ENCODE measurements at places on chromosomes 2 and 18. TPM values are rescaled to one million over a fixed set of nuclear protein-coding genes. Genes with fewer than 3 reads are reported as not detected.

DNA sequence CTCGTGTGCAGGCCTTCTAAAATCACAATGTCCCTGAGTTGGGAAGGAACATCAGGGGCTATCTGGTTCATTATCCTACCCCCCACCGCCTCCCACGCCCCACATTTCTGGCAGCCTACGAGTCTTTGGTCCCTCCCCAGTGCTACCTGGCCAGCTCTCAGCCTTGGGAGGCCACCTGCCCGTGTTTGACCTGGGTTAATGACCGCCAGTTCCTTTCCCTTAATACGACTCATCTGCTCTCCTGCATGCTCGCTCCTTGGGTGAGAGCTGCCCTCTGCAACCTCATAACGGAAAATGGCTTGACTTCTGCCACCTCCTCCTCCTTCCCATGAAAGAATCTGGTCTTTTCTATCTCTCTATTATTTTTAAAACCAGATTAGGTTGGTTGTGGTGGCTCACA is 112.5 kb downstream of the NEDD4L start:
- H3K27me3 ChIP-seq: no peaks in the 10 kb centered on the region
- DNase-seq: no peak
- no peak overlapping the region for H3K27ac ChIP-seq
- no peak overlapping the region for H3K4me3 ChIP-seq

- peaks cover 3% of the 10 kb centered on the region for H3K27me3 ChIP-seq
- DNase-seq: no peak
- H3K4me3 ChIP-seq: no peak overlapping the region
- H3K27ac ChIP-seq: no peak overlapping the region
- no peaks in the 10 kb centered on the region for H3K4me1 ChIP-seq
These were observed 44.1 kb upstream of the SIX3 start for GRCh38 chr2:44897406-44897805.

The TRIM43 gene
- not detected for polyA plus RNA-seq

GRCh38 chr2:6780765-6781274 is 84.9 kb downstream of the CMPK2 start:
- H3K4me1 ChIP-seq: peaks cover 10% of the 10 kb centered on the region
- peak overlapping the region; percentile 77 for H3K27ac ChIP-seq

DNA sequence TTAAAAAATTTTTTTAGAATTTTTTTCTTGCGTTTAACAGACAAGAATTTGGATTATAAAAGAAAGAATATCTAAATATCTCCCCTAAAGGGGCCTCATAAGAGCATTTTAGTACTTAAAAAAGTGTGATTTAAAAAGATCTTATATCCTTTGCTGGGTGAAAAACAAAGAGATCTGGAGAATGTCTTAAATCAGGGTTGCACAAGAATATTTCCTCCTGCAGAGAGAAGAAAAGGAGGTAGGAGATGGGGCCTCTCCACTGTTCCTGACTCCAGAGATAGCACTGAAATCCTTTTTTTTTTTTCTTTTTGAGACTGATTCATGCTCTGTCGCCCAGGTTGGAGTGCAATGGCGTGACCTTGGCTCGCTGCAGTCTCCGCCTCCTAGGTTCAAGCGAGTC is 68.5 kb upstream of the OSR1 start:
- no peak overlapping the region for H3K4me3 ChIP-seq
- H3K4me1 ChIP-seq: no peaks in the 10 kb centered on the region
- H3K36me3 ChIP-seq: no peaks in the 10 kb centered on the region
- H3K27ac ChIP-seq: no peak overlapping the region

DNA sequence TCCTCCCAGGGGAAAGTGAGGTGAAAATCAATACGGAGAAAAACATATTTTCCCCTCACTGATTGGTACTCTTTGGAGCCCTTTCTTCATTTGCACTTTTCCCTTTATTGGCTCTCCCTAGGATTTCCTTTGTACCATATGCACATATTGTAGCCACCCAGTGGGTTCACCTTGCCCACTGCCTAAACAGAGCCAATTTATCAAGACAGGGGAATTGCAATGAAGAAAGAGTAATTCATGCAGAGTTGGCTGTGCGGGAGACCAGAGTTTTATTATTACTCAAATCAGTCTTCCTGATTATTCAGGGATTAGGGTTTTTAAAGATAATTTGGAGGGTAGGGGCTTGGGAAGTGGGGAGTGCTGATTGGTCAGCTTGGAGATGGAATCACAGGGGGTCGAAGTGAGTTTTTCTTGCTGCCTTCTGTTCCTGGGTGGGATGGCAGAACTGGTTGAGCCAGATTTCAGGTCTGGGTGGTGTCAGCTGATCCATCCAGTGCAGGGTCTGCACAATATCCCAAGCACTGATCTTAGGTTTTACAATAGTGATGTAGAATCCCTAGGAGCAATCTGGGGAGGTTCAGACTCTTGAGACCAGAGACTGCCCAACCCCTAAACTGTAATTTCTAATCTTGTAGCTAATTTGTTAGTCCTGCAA is 15.1 kb upstream of the KCNE4 start:
- no peaks in the 10 kb centered on the region for H3K36me3 ChIP-seq
- DNase-seq: no peak
- no peak overlapping the region for H3K27ac ChIP-seq
- no peak overlapping the region for H3K4me3 ChIP-seq

The OSGEPL1 gene
- polyA plus RNA-seq: 2.2 TPM

DNA sequence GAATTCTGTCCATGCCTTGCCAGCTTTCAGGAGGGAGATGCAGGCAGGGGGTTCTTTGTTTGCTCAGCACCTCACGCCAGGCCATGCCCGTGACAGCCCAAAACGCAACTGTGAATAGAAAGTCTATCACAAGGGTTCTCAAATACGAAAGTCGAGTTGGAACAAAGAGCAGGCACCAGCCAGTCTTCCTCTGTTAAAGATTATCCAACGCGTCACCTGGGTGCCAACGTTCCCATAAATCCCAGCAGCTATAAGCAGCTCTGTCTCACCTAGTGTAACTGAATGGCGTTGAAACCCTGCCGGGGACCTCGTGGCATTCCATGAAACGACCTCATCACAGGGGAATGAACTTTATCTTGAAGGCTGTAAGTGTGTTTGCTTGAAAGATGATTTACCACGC is 84.8 kb upstream of the GATA6 start:
- no peaks in the 10 kb centered on the region for H3K4me1 ChIP-seq
- H3K27ac ChIP-seq: no peak overlapping the region
- H3K27me3 ChIP-seq: peaks cover 19% of the 10 kb centered on the region
- DNase-seq: no peak
- H3K4me3 ChIP-seq: no peak overlapping the region

DNA sequence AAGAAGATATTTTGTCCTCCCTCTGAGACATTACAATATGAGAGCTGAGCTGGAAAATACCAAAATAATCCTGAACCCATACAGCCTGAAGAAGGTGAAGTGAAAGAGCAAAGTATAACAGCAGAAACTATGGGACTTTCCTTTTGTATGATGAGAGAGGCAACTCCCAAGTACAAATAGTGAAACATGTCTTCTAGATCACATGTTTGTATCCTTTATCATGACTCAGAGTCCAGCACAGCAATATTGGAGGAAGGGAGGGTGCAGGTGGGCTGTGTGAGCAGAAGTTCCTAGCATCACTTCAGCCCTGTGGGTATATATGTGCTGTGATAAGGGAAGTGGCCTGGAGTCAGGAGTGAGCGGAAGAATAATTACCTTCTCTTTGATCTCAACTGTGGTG is 265.6 kb upstream of the NRXN1 start:
- no peaks in the 10 kb centered on the region for H3K27me3 ChIP-seq
- no peak overlapping the region for H3K27ac ChIP-seq
- no peaks in the 10 kb centered on the region for H3K36me3 ChIP-seq

DNA sequence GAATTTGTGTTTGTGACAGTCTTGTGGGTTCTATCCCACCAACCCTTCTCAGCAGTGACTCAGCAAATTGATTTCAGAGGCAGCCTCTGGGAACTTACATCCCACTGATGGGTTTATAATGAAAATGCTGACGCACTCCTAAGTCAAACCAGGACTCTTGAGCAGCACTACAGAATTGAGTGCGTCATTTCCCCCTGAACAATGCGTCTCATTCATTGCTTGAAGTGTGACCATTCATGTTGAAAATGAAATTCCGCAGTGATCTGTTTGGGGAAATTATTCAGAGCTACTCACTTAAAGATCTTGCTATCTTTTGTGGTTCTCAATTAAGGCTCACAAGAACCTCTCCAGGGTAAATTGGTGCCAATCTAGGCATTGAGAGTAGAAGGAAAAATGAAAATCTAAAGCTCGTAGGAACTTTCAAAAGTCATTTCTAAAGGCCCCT is 417.7 kb upstream of the SLC14A2 start:
- H3K27me3 ChIP-seq: no peaks in the 10 kb centered on the region
- no peak overlapping the region for H3K4me3 ChIP-seq
- no peak overlapping the region for H3K27ac ChIP-seq
- H3K4me1 ChIP-seq: no peaks in the 10 kb centered on the region

- no peaks in the 10 kb centered on the region for H3K4me1 ChIP-seq
- H3K27ac ChIP-seq: no peak overlapping the region
- no peak for DNase-seq
- H3K4me3 ChIP-seq: no peak overlapping the region
- H3K27me3 ChIP-seq: no peaks in the 10 kb centered on the region
These were observed 16.0 kb upstream of the ZNF532 start for GRCh38 chr18:58848685-58849084.
